ENCODE measurements at places on chromosomes 16 and 17. TPM values are rescaled to one million over a fixed set of nuclear protein-coding genes. Genes with fewer than 3 reads are reported as not detected.

C16orf86 gene
- total RNA-seq: 3.0 TPM

YBX2 gene
- 0.67 TPM for total RNA-seq

KRTAP4-6 gene
- total RNA-seq: not detected

ASGR1 gene
- 2.2 TPM for total RNA-seq

HNF1B gene
- total RNA-seq: not detected

GDPD3 gene
- 6.1 TPM for total RNA-seq

KCNJ18 gene
- not detected for total RNA-seq

LRRC75A gene
- total RNA-seq: 1.2 TPM

FBXO39 gene
- 0.27 TPM for total RNA-seq

PSMC5 gene
- 160 TPM for total RNA-seq

SLC5A2 gene
- total RNA-seq: 0.11 TPM

CCDC200 gene
- total RNA-seq: not detected

DOC2B gene
- total RNA-seq: 0.27 TPM

SLC25A10 gene
- total RNA-seq: 31.8 TPM

TP53TG3B gene
- total RNA-seq: 0.72 TPM

SEPTIN12 gene
- not detected for total RNA-seq

PRR15L gene
- not detected for total RNA-seq

ATP1B2 gene
- total RNA-seq: 0.33 TPM

P2RX1 gene
- 0.89 TPM for total RNA-seq

CDIPT gene
- 35.1 TPM for total RNA-seq

KRT36 gene
- not detected for total RNA-seq

IL17C gene
- not detected for total RNA-seq

NAA60 gene
- 25.9 TPM for total RNA-seq

CCDC40 gene
- 0.56 TPM for total RNA-seq
